Left ventricle myocardium inferior (tissue), 1 donor: ENCODE measurements at places on chromosomes 6 and 20. TPM values are rescaled to one million over a fixed set of nuclear protein-coding genes. Genes with fewer than 3 reads are reported as not detected.
A peak's percentile ranks its signal among the peaks of the same experiment; 100 is the strongest.

The EMILIN3 gene
- total RNA-seq, result 4.2 TPM

The MYL9 gene
- 1,345 TPM for total RNA-seq

The CGA gene
- not detected for total RNA-seq

The NOTCH4 gene
- total RNA-seq, result 23.0 TPM

The GGTLC1 gene
- total RNA-seq, result not detected

The AGER gene
- 1.8 TPM for total RNA-seq

The ADTRP gene
- total RNA-seq, result 0.33 TPM

The NT5DC1 gene
- 64.3 TPM for total RNA-seq

The TAAR1 gene
- not detected for total RNA-seq

The OXT gene
- total RNA-seq, result not detected

The TMEM242 gene
- total RNA-seq, result 19.8 TPM

The TNXB gene
- total RNA-seq, result 73.0 TPM

The SYNJ2 gene
- total RNA-seq, result 12.3 TPM

The SIRPB2 gene
- 3.2 TPM for total RNA-seq

The PDE10A gene
- 12.2 TPM for total RNA-seq

DNA sequence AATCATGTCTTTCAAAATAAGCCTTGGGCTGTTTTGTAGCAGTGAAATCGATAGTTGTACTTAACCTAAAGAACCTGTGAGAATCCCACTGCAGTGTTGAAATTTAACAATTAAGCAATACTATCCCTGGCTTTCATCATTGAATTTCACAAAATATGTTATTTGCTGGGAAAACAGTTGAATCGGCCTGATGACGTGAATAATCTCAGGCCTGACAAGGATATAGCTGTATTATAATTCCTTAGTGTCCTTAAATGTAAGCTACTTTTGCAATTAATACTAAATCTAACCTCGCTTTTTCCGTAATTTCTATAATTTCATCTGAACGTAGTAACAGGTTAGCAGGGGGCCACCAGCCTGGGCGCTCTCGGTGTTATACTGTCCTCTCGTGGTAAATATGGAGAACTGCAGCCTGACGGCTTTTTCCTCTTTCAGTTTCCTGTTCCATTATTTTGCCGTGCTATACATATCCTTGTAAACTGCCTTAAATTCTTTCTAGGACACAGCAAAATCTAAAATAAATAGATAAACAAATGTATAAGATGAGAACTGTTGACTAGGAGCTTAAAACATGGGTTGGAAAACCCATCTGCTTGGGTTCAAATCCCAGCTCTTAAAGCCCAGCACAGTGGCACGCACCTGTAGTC, 24.0 kb downstream of the MTFR2 start:
- peak; percentile 27 for DNase-seq
- no peaks in the 10 kb centered on the region for H3K36me3 ChIP-seq
- peaks cover 7% of the 10 kb centered on the region for H3K4me1 ChIP-seq
- H3K4me3 ChIP-seq, result peak overlapping the region; percentile 43

DNA sequence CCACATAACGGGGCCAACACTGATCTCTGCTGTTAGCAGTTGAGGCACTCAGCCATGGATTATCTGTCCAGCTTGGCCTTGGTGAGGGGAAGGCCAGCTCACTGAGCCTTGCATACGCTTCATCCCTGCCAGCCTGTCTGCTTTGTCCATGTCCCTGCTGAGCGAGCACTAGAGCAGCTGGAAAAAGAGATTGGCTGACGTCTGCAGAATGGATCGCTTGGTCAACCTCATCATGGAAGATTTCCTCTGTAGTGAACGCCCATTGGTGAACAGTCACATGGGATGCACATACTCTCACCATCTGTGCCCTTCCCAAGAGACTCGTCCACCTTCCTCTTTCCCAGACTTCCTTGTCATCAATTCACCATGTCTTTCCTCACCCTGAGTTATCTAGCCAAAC, 26.9 kb downstream of the MUC22 start:
- no peak for DNase-seq
- H3K27ac ChIP-seq, result no peak overlapping the region
- peaks cover 11% of the 10 kb centered on the region for H3K4me1 ChIP-seq
- H3K4me3 ChIP-seq, result no peak overlapping the region
- H3K36me3 ChIP-seq, result no peaks in the 10 kb centered on the region

DNA sequence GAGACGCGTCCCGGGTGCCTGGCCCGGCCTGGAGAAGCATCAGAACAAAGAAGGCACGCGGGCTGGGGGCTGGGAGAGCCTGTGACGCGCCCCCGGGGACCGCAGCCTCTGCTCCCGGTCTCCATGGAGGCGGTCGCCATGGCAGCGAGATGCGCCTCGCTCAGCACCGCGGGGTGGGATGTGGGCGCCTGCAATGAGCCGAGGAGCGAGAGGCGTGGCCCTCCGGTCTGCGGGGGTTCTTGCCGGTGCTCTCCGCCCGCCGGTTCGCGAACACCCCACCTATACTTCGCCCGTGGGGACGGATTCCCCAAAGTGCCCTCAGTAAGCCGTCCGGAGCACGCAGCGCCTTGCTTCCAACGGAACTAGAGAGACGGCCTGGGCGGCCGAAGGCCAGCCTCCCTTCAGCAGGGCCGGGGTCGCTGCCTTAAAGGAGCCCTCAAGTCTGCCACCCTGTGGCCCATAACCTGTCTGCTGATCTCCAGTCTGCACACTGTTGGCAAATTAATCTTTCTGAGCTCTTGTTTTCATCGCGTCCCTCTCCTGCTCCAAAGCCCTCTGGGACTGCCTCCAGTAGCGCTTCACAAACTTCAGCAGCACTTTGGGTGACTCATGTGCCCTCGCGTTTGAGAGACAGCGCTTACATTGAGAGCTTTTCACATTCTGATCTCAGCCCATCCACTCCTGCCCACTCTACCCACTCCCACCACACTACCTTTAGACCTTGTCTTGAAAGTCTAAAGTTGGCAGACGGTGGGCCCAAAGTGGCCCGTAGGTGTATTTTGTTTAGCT, 983 bp upstream of the ADISSP start:
- no peaks in the 10 kb centered on the region for H3K27me3 ChIP-seq
- peak overlapping the region; percentile 87 for H3K27ac ChIP-seq
- no peaks in the 10 kb centered on the region for H3K36me3 ChIP-seq
- peak overlapping the region; percentile 79 for H3K4me3 ChIP-seq
- H3K4me1 ChIP-seq, result peaks cover 37% of the 10 kb centered on the region

GRCh38 chr20:53245574-53245973, 273.4 kb downstream of the TSHZ2 start:
- no peaks in the 10 kb centered on the region for H3K36me3 ChIP-seq
- no peak for DNase-seq
- no peaks in the 10 kb centered on the region for H3K4me1 ChIP-seq
- no peaks in the 10 kb centered on the region for H3K27me3 ChIP-seq
- H3K27ac ChIP-seq, result no peak overlapping the region
- H3K4me3 ChIP-seq, result no peak overlapping the region

- H3K4me3 ChIP-seq, result peak overlapping the region; percentile 67
- H3K36me3 ChIP-seq, result no peaks in the 10 kb centered on the region
- no peak for DNase-seq
- H3K4me1 ChIP-seq, result peaks cover 11% of the 10 kb centered on the region
- H3K27me3 ChIP-seq, result peaks cover 72% of the 10 kb centered on the region
These were observed 12.4 kb upstream of the DEK start for GRCh38 chr6:18276610-18277236.

GRCh38 chr6:44004136-44004535, 123.1 kb downstream of the MRPL14 start:
- peaks cover 59% of the 10 kb centered on the region for H3K27me3 ChIP-seq
- H3K27ac ChIP-seq, result peak overlapping the region; percentile 92
- DNase-seq, result no peak
- no peaks in the 10 kb centered on the region for H3K36me3 ChIP-seq
- no peak overlapping the region for H3K4me3 ChIP-seq

DNA sequence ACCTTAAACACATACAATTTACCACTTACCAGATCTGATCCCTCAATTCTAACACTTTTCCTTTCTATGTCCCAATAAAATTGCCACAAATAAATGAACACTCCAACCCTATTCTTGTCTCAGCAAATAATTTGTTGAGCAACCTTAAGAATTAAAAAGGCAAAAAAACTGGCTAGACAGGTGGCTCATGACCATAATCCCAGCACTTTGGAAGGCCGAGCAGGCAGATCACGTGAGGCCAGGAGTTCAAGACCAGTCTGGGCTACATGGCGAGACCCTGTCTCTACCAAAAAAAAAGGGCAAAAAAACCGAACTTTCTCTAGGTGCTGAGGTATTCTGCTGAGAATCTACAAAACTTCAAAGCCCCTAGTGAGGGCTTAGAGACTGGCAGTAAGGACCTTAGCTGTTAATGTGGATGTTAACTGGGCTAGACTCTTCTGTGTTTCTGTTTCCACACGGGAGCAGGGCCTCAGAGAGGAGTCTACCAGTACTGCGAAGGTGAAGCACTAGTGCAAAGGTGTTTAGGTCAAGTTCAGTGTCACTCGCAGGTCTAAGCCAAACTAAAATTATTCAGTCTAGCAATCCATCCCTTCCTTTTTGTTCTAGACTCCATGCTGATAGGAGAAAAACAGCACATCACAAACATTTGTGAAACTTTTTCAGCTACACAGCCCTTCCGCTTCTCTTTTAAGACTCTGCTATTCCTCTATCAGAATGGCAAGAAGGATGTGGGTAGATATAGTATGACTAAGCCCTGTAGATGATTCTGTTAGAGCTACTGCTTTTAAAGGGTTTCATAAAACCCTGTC, 2.6 kb downstream of the FASTKD5 start:
- no peak overlapping the region for H3K27ac ChIP-seq
- DNase-seq, result no peak
- H3K4me3 ChIP-seq, result peak overlapping the region; percentile 100
- H3K4me1 ChIP-seq, result peaks cover 81% of the 10 kb centered on the region
- H3K27me3 ChIP-seq, result no peaks in the 10 kb centered on the region

- H3K36me3 ChIP-seq, result no peaks in the 10 kb centered on the region
- DNase-seq, result no peak
- H3K4me3 ChIP-seq, result no peak overlapping the region
- H3K4me1 ChIP-seq, result no peaks in the 10 kb centered on the region
These were observed 306.4 kb downstream of the COL12A1 start for GRCh38 chr6:74899416-74899815.

DNA sequence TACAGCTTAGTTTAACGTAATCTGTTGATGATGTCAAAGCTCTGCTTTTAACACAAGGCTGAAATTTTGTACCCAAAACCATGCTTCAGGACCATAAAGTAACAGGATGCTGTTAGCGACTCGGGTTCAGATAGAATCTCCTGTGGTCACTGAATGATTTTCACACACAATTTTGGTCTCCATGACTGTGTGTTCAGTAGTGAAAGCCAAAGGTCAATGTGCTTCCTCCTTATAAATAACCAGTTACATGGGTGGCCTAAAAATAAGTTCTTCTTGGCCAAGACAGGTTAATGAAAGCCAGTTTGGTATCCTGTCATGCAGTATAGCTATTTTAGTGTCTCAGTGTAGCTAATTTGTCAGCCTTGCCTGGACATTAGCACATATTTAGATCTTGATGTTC, 19.1 kb upstream of the LOC128125822 start:
- H3K27ac ChIP-seq, result peak overlapping the region; percentile 45
- no peak overlapping the region for H3K4me3 ChIP-seq
- no peak for DNase-seq
- no peaks in the 10 kb centered on the region for H3K27me3 ChIP-seq
- H3K4me1 ChIP-seq, result peaks cover 9% of the 10 kb centered on the region

DNA sequence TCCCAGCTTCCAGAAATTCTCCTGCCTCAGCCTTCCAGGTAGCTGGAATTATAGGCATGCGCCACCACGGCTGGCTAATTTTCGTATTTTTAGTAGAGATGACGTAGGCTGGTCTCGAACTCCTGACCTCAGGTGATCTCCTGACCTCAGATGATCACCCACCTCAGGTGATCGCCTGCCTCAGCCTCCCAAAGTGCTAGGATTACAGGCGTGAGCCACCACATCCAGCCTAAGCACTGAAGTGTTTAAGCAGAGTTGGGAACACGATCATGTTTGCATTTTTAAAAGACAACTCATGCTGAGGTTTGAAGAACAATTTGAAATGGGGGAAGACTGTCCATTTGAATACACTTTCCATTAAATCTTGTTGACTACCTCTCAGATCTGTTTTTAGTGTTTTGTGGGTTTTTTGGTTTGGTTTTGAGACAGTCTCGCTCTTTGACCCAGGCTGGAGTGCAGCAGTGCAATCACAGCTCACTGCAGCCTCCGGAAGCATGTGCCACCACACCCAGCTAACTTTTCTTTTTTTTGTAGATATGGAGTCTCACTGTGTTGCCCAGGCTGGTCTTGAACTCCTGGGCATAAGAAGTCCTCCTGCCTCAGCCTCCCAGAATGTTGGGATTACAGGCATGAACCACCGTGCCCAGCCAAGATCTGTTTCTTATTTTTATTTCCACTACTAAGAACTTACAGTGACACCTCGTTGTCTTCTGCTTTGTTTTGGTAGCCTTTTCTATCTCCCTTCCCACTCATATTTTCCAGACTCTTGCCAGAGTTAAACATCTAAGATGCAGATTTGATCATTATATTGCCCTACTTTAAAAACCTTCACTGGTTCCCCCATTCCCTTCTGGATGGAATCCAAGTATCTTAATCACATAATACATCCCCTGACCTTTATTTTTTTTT, 5.5 kb downstream of the CASP8AP2 start:
- peaks cover 32% of the 10 kb centered on the region for H3K36me3 ChIP-seq
- DNase-seq, result no peak
- no peak overlapping the region for H3K27ac ChIP-seq
- no peaks in the 10 kb centered on the region for H3K27me3 ChIP-seq

GRCh38 chr6:255751-256083, 36.6 kb upstream of the DUSP22 start:
- H3K36me3 ChIP-seq, result no peaks in the 10 kb centered on the region
- no peaks in the 10 kb centered on the region for H3K4me1 ChIP-seq
- no peak overlapping the region for H3K27ac ChIP-seq
- H3K4me3 ChIP-seq, result no peak overlapping the region
- no peak for DNase-seq

DNA sequence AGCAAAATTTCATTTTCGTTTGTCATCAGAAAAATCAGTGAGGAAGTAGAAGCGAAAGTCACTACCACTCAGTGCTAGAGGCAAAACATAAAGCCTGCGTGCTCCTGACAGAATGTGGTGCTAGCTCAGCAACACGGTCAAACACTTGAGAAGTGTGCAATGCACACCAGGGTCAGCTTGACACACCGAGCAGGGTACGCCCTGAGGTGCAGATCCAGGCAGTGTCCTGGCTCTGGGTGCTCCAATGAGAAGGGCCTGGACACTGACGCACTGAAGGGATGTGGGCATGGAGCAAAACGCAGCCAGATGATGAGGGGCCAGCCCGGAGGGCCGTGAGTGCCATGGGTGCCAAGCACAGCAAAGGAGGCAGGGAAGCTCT, 5.9 kb downstream of the RNASET2 start:
- peak overlapping the region; percentile 84 for H3K27ac ChIP-seq
- peaks cover 16% of the 10 kb centered on the region for H3K36me3 ChIP-seq
- no peak for DNase-seq
- H3K4me1 ChIP-seq, result peaks cover 8% of the 10 kb centered on the region

DNA sequence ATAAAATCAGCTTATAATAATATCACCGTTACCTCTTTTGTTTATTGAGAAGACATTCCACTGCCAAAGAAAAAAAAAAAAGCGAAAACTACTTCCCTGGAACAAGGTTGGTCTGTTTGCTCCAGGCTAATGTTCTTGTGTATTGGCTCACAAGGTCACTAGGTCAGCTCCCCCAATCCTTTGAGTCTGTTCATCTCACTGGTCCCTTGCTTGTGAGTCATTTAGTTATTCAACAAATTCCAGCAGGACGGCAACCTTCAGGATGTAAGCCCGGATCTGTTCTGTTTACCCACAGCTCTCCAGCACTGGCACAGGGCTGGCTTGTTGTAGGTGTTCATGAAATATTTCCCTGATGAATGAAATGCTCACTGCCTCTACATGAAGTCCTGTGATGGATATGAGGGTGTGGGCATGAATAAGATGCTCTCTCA, 3.3 kb downstream of the ARHGAP40 start:
- H3K36me3 ChIP-seq, result no peaks in the 10 kb centered on the region
- H3K27me3 ChIP-seq, result peaks cover 74% of the 10 kb centered on the region
- peaks cover 9% of the 10 kb centered on the region for H3K4me1 ChIP-seq
- H3K4me3 ChIP-seq, result no peak overlapping the region
- no peak overlapping the region for H3K27ac ChIP-seq
- no peak for DNase-seq
